Activated B cell treated with CpG ODN at 0.5 μM for 24 hours (primary cell): ENCODE measurements at places on chromosomes 4 and X. TPM values are rescaled to one million over a fixed set of nuclear protein-coding genes. Genes with fewer than 3 reads are reported as not detected.

- H3K36me3 ChIP-seq = peaks cover 3% of the 10 kb centered on the region
- peaks cover 32% of the 10 kb centered on the region for H3K4me1 ChIP-seq
- H3K27ac ChIP-seq = no peak overlapping the region
- no peak for DNase-seq
These were observed 56.5 kb downstream of the STAG2 start for GRCh38 chrX:124018023-124018422.

DNA sequence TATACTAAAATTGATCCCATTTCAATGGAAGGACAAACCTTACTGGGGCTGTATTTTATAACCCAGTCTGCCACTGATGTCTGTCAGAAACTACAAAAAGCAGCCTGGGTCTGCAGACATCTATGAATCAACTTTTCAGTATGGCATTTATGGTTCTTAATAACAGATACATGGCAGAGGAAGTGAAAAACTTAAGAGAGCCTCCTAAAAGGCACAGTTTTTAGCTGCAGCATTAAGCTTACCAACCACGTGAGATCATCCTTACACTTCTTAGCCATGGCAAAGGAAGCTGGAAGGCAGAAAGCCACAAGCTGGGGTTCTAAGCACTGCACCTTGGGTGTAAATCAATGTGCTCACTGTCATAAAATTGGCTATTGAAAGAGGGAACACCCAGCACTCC is 16.6 kb upstream of the UGT2B17 start:
- no peaks in the 10 kb centered on the region for H3K4me1 ChIP-seq
- no peaks in the 10 kb centered on the region for H3K27me3 ChIP-seq
- no peak overlapping the region for H3K4me3 ChIP-seq
- no peaks in the 10 kb centered on the region for H3K36me3 ChIP-seq

DNA sequence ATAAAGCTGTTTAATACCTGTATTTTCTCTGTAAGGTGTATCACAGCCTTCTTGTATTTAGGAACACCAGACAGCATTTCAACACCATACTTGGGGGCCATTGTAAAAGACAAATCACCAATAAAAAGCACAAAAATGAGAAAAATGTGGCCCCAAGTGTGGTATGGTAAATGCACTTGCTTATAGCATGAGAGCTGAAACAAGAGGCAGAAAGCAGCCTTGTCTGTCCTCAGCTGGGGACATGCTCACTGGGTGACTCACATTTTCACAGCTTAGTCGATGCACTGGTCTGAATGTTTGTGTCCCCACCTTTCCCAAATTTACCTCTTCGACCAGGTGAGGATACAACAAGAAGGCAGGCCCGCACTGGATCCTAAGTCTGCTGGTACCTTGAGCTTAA is 639.7 kb upstream of the AGA start:
- no peaks in the 10 kb centered on the region for H3K27me3 ChIP-seq
- no peaks in the 10 kb centered on the region for H3K36me3 ChIP-seq
- no peak overlapping the region for H3K4me3 ChIP-seq

GRCh38 chrX:111555406-111555958 is 44.0 kb downstream of the SERTM2 start:
- H3K36me3 ChIP-seq = no peaks in the 10 kb centered on the region
- no peak overlapping the region for H3K27ac ChIP-seq
- H3K4me3 ChIP-seq = no peak overlapping the region
- H3K27me3 ChIP-seq = no peaks in the 10 kb centered on the region
- DNase-seq = no peak

GRCh38 chr4:69684804-69685203 is 31.8 kb upstream of the UGT2A1 start:
- no peaks in the 10 kb centered on the region for H3K4me1 ChIP-seq
- H3K27ac ChIP-seq = no peak overlapping the region
- no peak for DNase-seq
- no peaks in the 10 kb centered on the region for H3K27me3 ChIP-seq
- no peaks in the 10 kb centered on the region for H3K36me3 ChIP-seq

DNA sequence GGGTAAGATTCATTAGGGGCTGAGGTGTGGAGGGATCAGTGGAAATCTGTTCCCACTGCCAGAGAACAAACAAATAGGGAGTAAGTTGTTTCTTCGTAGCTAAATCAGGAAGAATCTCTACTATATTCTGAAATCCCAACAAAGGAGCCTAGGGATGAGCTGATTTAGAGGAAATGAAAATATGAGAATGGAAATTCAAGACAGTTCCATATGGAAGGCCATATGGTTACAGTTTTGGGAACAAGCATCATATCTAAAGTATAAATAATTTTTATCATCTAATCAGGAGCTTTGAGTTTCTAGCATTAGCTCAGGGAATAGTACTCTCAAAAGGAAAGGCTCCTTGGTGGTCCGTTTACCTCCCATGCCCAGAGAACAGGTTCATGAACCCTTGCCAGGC is 218.2 kb downstream of the AASDH start:
- H3K36me3 ChIP-seq = no peaks in the 10 kb centered on the region
- H3K4me1 ChIP-seq = no peaks in the 10 kb centered on the region
- no peaks in the 10 kb centered on the region for H3K27me3 ChIP-seq
- no peak overlapping the region for H3K4me3 ChIP-seq
- no peak for DNase-seq
- H3K27ac ChIP-seq = no peak overlapping the region

DNA sequence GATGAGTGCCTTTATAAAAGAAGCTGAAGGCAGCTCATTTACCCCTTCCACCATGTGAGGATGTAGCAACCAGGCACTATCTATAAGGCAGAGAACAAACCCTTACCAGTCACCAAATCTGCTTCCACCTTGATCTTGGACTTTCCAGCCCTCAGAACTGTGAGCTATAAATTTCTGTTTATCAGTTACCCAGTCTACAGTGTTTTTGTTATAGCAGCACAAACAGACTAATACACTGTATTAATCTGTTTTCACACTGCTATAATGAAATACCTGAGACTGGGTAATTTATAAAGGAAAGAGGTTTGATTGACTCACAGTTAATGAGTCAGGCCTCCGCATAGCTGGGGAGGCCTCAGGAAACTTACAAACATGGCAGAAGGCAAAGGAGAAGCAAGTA is 91.2 kb downstream of the SOWAHB start:
- DNase-seq = no peak
- H3K4me1 ChIP-seq = no peaks in the 10 kb centered on the region
- H3K36me3 ChIP-seq = no peaks in the 10 kb centered on the region

DNA sequence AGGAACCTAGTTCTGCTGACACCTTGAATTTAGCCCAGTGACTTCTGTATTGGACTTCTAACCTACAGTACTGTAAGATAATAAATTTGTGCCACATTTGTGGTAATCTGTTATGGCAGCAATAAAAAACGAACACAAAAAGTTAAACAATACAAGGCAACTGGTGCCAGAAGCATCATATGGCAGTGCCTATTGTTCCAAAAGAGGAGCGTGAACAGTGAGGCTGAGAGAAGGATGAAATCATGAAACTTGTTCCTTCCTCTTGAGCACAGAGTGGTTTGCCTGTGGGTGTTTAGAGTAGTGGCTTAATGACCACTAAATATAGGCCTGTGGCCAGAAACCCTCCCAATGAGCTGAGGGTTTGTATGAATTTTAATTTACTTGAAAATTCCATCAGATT is 69.7 kb upstream of the PGRMC2 start:
- no peak for DNase-seq
- H3K27me3 ChIP-seq = no peaks in the 10 kb centered on the region
- no peaks in the 10 kb centered on the region for H3K4me1 ChIP-seq
- no peaks in the 10 kb centered on the region for H3K36me3 ChIP-seq
- no peak overlapping the region for H3K4me3 ChIP-seq
- no peak overlapping the region for H3K27ac ChIP-seq

GRCh38 chr4:124224256-124224655 is 488.3 kb downstream of the ANKRD50 start:
- DNase-seq = no peak
- no peak overlapping the region for H3K4me3 ChIP-seq
- H3K27ac ChIP-seq = no peak overlapping the region

DNA sequence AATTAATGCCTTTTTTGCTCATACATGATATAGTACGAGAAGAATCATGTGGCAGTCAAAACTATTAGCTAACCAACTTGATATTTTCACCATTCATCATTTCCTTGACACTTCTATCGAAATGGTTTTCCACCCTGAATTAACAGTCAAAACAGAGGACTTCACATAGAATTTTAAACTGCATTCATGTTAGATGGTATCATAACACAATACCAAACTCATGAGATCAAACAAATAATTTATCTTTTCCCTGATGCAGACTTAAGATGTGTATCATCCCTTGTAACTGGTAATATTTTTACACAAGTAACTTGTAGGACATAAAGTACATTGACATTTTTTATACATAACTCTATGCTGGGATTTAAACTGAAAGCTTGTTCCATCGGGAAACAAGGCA is 18.2 kb upstream of the ANTXR2 start:
- H3K4me3 ChIP-seq = no peak overlapping the region
- no peaks in the 10 kb centered on the region for H3K36me3 ChIP-seq
- no peaks in the 10 kb centered on the region for H3K4me1 ChIP-seq
- peaks cover 16% of the 10 kb centered on the region for H3K27me3 ChIP-seq
- DNase-seq = no peak
- no peak overlapping the region for H3K27ac ChIP-seq

DNA sequence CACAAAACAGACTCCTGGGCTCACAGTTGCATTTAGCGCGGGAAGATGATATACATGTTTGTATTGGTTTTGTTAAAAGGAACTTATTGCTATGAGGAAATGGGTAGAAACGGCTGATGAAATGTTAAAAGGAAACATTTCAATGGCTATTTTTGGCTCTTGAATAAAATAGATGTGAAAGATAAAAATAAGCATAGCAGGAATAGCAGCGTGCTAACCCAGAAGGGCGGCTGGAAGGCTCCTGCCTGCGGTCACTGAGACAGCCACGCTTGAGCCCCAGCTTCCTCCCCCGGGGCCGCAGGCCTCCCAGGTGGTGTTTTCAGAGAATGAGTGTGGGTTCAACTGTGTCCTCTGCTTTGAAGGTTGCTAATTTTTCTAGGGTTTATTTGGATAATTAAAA is 35.0 kb upstream of the CLCN4 start:
- DNase-seq = peak; percentile 58
- H3K27me3 ChIP-seq = no peaks in the 10 kb centered on the region
- H3K27ac ChIP-seq = peak overlapping the region; percentile 85
- H3K4me3 ChIP-seq = peak overlapping the region; percentile 66
- H3K4me1 ChIP-seq = peaks cover 67% of the 10 kb centered on the region

- DNase-seq = no peak
- H3K27me3 ChIP-seq = no peaks in the 10 kb centered on the region
- peaks cover 65% of the 10 kb centered on the region for H3K4me1 ChIP-seq
- H3K36me3 ChIP-seq = no peaks in the 10 kb centered on the region
- peak overlapping the region; percentile 35 for H3K27ac ChIP-seq
These were observed 128.4 kb downstream of the PPP3CA start for GRCh38 chr4:101218894-101219293.

DNA sequence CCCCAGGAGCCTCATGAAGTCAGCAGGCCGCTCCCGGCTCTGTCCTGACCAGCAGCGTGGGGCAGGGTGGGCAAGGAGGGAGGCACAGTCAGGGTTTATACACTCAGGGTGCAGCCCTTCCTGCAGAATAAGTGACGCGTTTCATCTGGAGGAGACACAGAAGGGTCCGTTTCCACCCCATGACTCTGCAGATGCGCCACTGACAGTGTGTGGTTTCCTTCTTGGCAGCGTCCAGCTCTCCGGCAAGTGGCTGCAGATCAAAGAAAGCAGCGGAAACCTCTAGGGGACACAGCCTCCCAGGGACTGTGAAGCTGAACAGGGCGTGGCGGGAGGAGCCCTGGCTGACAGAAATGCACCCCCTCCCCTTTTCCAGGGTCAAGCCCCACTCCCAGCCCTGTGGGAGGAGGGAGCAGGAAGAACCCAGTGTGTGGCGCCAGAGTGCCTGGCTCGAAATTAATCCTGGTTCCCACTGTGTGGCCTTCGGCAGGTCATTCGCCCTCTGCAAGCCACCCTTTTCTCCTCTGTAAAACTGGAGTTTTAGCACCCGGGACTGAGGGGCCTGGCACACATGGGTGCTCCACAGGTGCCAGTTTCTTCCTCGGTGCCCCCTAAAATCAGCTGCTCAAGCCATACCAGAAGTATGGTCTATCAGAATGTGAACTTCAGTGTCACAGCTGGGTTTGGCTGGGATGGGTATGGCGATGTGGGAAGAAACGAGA is 17.3 kb upstream of the TBC1D14 start:
- H3K27ac ChIP-seq = no peak overlapping the region
- H3K27me3 ChIP-seq = no peaks in the 10 kb centered on the region
- H3K4me1 ChIP-seq = peaks cover 14% of the 10 kb centered on the region
- no peaks in the 10 kb centered on the region for H3K36me3 ChIP-seq

GRCh38 chrX:29962061-29962460 is 253.3 kb upstream of the MAGEB2 start:
- no peak overlapping the region for H3K4me3 ChIP-seq
- H3K27me3 ChIP-seq = no peaks in the 10 kb centered on the region
- no peaks in the 10 kb centered on the region for H3K36me3 ChIP-seq
- no peak overlapping the region for H3K27ac ChIP-seq
- H3K4me1 ChIP-seq = no peaks in the 10 kb centered on the region

GRCh38 chr4:139736661-139737060 is 71.0 kb downstream of the MGST2 start:
- H3K4me3 ChIP-seq = no peak overlapping the region
- H3K36me3 ChIP-seq = no peaks in the 10 kb centered on the region
- peaks cover 13% of the 10 kb centered on the region for H3K27me3 ChIP-seq
- H3K4me1 ChIP-seq = peaks cover 15% of the 10 kb centered on the region

DNA sequence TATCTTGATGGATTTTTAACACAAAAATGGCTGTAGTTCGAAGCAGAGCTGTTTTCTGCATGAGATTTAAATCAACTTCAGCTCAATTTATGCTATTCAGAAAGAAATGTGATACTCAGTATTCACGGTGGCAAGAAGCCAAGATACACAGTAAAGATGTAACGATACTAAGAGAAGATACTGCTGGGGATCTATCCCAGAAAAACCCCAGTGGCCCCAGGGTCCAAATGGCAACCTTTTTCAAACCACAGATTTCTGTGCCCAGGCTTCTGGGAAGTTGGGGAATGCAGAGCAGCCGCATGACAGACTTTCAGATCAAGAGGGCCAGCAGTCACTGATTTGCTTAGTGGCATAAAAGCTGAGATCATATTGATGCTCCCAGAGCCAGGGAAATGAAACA is 353.9 kb downstream of the AFF2 start:
- no peak for DNase-seq
- no peaks in the 10 kb centered on the region for H3K4me1 ChIP-seq
- H3K27me3 ChIP-seq = no peaks in the 10 kb centered on the region
- no peaks in the 10 kb centered on the region for H3K36me3 ChIP-seq
- no peak overlapping the region for H3K27ac ChIP-seq

Gene SOWAHB
- not detected in 2 replicates for total RNA-seq

Gene PROM1
- total RNA-seq = not detected in 2 replicates

Gene NSUN7
- 1.4 and 1.6 TPM in 2 replicates for total RNA-seq

Gene GRK4
- total RNA-seq = 1.4 and 2.1 TPM in 2 replicates

Gene RAI2
- total RNA-seq = not detected in 2 replicates
